ENCODE measurements at places on chromosomes 1 and 21.

GRCh38 chr21:45289134-45289533 lies 1.4 kb upstream of the POFUT2 start:
- no peak for DNase-seq

GRCh38 chr1:163807331-163808049 lies 485.7 kb downstream of the NUF2 start:
- DNase-seq: no peak

- DNase-seq: no peak
Observed at GRCh38 chr1:162019006-162019405, 4.7 kb downstream of the OLFML2B start.

- DNase-seq: peak; percentile 13
Observed at GRCh38 chr1:207831517-207832327, 79.2 kb downstream of the CD34 start.

- no peak for DNase-seq
Observed at GRCh38 chr21:26624983-26625519, 52.0 kb upstream of the CYYR1 start.

All from stimulated activated CD8-positive, alpha-beta memory T cell treated with anti-CD3 and anti-CD28 coated beads, Interleukin-7, amount 100 ng/mL, for 4 hours (primary cell).